ENCODE measurements at places on chromosomes 11 and 22.

DNA sequence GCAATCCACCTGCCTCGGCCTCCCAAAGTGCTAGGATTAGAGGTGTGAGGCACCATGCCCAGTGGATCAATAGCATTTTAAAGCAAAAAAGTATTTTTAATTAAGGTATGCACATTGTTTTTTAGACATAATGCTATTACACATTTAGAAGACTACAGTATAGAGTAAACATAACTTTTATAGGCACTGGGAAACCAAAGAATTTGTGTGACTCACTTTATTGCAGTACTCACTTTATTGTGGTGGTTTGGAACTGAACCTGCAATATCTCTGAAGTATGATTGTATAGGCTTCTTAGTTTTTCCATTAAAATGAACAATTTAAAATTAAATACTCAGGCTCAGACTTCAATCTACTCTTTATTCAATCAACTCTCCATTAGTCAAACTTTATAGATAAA is 17.5 kb upstream of the CD3E start:
- DNase-seq, result no peak

- DNase-seq, result no peak
Measured at GRCh38 chr22:45131749-45132148, 32.0 kb upstream of the NUP50 start.

- DNase-seq, result no peak
Measured at GRCh38 chr11:114612686-114613085, 17.1 kb upstream of the NXPE4 start.

DNA sequence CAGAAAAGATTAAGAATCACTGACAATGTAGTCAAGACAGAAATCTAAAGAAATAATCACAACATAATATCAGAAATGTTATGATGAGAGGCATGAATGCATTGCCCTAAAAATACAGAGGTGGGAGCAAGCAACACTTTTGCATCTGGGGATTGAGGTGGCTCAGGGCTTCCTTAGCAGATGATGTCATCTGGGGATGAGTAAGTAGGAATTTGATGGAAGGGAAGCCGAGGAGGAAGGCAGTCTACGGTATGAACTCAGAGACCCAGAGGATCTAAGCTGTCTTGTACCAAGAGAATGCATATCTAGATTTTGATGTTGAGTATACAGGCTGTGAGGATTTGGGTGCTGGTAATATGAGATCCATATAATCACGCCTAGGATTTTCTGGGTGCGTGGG is 193.0 kb upstream of the SNX19 start:
- DNase-seq, result no peak

DNA sequence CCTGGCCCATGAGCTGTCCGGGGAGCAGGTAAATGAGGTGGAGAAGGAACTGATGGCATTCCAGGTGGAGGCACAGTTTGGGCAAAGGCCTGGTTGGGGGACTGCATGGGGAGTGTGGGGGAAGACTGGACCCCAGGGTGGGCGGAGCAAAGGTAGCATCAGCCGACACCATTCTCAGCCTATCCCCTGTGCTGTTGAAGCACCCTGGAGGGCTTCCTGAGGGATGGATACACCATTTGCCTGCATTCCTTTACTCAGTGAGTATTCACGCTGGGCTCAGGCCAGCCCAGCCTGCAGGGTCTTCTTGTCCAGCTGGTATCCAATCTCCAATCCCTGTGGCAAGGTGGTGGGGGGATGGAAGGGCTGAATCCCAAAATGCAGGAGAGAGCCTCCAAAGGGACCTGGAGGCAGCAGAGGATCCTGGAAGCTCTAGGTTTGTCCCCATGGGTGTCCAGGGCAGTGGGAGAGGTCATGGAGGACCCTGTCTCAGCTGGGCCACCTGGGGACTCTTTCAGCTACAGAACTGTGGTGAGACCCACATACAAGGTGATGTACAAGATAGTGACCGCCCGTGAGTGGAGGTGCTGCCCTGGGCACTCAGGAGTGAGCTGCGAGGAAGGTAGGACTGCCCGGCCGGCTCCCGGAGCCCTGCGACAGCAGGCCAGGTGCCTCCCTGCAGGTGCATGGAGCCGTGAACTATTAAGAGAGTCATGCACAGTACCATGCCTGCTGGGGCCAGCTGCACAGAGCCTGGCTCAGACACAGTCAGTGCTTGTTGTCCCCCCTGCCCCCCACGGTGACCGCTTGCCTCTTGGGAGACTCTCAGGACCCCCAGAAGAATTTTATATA is 9.5 kb downstream of the EMID1 start:
- no peak for DNase-seq

- DNase-seq, result no peak
Measured at GRCh38 chr22:25997886-25998775, 171.1 kb upstream of the SEZ6L start.

DNA sequence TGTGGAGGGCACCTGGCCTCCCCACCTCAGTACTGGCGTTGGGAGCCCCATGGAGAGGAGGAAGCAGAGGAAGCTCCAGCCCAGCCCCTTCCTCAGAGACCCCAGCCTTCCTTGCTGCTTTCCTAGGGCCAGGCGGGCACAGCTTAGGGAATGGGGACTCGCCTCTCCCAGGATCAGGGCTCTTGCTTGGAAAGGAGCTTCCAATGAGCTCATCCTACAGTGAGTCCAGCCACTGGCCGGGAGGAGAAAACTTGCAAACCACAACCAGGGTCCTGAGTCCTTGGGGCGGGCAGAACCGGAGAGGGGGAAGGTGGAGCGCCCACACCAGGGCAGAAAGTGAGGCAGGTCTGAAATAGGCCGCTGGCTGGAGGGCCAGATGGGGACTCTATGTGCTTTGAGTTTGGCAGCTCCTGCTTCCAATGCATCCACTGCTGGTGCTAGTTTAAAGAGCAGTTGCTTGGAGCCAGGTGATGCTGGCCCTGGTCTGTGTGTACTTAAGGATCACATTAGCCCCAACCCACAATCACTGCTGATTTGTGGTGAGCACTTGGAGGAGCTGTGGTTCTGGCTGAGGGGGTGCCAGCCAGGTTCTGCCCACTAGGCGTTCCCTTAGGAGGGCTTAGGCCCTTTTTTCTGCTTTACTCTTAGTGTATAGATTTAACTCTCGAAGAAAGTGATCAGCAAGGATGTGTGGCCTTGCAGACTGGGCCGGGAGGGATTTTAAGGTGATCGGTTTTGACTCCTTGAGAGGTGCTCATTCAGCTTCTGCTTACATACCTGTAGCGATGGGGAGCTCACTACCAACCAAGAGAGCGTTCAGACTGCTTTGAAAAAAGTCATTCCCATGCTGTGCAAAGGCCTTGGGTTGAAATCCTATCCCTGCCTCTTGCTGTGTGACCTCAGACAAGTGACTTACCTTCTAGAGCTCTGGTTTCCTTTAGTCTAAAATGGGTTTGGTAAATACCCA is 81.9 kb downstream of the TP53I11 start:
- no peak for DNase-seq

DNA sequence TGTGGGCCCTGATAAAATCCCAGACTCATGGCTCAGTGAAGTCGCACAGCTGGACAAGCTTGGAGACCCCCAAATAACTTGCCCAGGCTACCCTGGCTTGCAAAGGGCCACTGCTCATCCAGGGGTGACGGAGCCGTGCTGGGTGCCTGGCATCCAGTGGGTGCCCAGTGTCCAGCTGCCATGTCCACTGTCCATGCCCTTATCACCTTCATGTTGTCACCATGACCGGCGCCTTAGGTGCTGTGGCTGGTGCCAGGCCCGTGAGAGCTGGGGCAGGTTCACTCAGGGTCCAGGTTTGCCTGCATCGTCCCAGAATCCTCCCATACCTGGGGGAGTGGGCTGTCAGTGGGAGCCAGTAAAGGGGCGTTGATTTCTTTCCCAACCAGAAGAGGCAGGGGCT is 57.4 kb downstream of the LRP5 start:
- no peak for DNase-seq

DNA sequence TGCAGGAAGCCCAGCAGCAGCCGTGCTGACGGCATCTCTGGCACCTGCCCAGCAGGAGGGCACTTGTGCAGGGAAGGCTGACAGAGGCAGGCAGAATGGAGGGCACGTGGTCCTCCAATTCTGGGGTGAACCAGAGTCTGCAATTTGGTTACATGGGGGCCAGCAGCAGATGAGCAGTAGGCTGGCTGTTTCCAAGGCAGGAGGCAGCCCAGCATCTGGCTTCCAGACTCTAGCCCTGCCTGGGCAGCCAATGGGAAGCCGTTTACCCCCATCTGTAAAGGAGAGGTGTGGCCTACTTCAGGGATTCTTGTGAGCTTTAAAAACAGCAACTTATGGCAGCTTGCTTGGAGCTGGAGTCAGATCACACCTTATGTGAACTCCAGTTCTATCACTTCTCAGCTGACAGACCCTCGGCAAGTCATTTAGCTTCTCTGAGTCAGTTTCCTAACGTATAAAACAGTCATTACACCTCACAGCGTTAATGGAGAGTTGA is 27.9 kb upstream of the RASL10A start:
- no peak for DNase-seq

- DNase-seq, result no peak
Measured at GRCh38 chr11:6258571-6259081, 1.0 kb upstream of the CCKBR start.

DNA sequence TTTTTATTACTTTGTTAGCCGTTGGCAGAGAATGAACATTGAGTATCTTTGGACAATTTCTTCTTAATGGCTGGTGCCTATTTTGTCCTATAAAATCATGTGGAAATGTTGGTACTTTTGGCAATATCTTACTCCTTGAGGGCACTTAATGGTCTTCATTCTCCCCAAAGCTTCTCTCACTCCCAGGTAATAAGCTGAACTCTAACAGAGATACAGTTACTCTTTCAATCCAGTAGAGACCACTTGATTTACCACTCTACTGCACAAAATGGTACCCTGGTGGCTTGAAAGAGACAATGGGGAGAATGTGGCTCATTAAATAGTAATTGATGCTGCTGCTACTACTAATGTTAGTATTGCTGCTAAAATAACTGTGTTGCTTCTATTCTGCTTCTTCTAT is 53.0 kb downstream of the MAML2 start:
- DNase-seq, result no peak

- DNase-seq, result no peak
Measured at GRCh38 chr22:50672041-50672440, 582 bp upstream of the SHANK3 start.

DNA sequence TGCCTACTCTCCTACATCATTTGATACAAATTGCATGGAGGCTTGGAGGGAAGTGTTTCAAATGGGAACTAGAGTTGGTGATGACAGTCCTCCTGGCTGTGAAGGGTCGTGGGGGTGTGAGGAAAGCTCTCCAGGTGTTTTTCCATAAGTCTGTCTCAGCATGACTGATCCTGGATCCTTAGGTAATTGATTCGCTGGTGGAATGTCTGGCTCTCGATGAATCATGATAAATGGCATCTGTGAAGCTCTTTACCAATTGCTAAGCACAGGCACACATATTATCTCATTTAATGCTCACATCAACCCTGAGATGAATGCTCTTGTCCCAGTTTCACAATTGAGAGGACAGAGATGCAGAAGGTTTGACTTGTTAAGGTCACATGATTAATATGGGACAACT is 107.5 kb downstream of the PKNOX2 start:
- DNase-seq, result no peak

DNA sequence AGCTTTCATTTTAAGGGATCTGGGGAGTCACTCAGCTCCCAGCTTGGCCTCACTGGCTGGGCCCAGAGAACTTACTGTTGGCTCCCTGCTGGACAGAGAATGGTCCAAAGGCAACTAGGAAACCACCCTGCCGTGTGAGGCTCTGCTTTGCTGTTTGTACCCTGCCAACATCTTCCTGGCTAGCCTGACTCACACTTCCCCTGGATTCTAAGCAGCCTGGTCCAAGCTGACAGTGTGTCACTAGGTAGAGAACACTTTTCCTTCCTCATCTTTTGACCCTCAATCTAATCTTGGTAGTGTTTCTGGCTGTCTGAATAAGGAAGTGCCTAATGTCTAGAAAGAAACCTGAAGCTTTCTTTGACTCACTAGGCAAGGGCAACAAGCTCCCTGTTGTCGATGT is 76.7 kb downstream of the FAR1 start:
- DNase-seq, result no peak

DNA sequence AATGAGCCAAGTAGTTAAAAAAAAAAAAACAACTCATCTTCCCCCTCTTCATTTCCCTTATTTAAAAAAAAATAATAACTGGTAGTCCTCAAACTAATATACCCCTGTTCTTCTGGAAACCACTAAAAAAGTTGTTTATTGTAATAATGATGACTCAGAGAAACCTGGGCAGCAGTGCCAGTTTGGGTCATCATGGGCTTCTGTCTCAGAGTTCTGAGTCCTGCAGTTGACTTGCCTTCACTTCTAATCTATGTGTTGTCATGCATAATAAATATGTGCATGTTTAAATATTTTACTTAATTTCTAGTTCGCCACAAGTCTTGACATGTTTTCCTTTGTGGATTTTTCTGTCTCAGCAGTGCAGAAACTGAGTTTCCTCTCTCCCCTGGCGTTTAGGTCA is 46.8 kb downstream of the PPP2R1B start:
- no peak for DNase-seq

GRCh38 chr11:44886790-44887140 is 63.9 kb downstream of the TP53I11 start:
- no peak for DNase-seq

GRCh38 chr11:58992489-58992888 is 53.2 kb downstream of the GLYATL1 start:
- DNase-seq, result no peak

- no peak for DNase-seq
Measured at GRCh38 chr22:25494774-25495173, 69.7 kb upstream of the GRK3 start.

DNA sequence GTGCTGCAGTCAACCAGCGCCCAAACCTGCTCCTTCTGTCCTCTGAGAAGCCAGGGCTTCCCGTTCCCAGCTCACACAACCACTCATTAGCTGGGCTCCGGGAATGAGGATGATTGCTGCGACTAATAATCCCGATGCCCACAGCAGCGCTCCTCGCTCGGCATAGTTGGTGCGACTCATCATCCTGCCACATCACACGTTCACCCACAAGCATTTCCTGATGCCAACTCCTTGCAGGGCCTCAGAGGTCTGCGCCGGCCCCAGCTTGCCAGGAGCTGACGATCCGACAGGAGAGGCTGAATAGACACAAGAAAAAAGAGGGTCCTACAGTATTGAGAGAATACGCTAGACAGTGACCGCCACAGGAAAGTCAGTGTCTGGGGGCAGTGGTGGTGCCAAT is 10.6 kb upstream of the CSNK1E start:
- DNase-seq, result no peak

- DNase-seq, result no peak
Measured at GRCh38 chr11:78370406-78371172, 47.0 kb downstream of the GAB2 start.

GRCh38 chr11:17703951-17704350 is 15.4 kb upstream of the MYOD1 start:
- DNase-seq, result no peak

DNA sequence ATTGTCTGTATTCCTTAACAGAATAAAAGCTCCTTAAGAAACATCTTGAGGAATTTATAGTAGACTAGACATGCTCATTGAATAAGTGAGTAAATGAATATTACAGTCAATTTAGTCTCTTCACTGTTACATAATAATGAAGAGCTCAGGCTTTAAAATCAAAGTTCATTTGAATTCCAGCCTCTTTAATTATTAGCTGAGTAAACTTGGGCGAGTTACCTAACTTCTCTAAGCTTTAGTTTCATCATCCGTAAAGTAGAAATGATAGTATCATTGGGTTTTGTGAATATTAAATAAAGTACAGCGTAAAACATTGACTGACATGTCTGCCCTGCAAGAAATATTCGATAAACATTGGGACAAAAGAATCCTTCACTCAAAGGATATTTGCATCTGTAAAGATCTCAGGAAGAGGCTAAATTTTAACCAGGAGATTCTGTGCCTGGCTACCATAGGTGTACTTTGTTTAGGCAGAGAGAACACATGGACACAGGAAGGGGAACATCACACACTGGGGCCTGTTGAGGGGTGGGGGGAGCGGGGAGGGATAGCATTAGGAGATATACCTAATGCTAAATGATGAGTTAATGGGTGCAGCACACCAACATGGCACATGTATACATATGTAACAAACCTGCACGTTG is 15.2 kb upstream of the BBOX1 start:
- no peak for DNase-seq

All from Calu3 (cell line).